ENCODE measurements at places on chromosomes 12 and 14.
A peak's percentile ranks its signal among the peaks of the same experiment; 100 is the strongest.

DNA sequence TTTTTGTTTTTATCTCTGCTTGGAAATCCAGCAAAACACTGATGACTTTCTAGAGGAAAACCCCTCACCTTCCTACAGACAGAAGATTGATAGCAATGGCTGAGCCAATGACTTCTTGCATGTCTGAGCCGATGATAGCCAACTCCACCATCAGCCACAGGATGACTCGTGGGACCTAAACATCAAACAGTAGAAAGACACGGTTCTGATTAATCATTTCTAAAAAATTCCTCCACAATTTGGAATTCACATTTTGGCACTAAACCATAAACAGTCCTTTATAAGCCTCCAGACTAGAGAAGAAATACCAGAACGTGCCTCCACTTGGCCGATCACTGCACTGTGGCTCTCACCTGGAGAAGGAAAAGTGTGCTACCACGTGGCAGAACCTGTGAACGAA, 25.9 kb downstream of the SLC11A2 start:
- no peak for DNase-seq

DNA sequence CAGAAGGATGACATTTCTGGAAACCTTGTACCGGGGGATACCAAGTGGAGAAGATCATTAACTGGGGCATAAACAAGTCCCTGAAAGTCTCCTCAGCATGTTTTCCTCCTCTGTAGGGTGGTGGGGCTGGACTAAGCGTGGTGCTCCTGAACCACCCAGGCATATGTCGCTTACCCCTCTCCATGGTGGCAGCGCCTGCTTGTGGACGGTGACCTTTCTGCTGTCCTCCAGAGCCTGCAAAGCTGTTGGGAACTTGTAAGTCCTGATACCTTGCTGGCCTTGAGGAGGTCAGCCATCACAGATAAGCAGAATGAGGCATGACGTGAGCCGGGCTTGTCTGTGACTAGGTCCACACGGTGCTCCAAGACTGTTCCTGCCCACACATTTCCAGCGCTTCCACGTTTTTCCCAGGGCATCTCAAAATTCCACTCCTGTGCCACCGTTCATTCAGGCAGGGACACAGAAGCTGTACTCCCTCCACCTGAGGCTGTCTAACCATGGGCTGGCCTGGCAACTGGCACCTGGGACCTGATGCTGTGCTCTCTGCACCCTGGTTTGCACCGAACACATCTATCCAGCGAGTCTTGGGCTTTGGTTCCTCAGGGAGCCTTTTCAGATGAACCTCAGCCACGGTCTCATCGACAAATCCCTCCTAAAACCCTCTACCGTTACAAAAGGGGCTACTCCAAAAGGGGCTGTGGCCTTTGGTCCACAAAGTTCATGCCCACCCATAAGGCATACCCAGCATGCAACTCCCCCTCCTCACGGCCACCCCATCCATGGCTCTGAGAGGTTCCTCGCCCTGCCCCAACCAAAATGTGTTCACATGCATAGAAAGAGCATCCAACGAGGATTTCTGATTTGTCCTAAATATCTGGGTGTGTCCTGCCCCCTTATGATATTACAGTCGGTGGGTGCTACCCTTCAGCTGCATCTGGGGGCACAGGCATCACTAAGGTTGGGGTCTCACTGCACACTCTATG, 199.6 kb upstream of the DIO3 start:
- DNase-seq, result no peak

GRCh38 chr14:75339059-75339458, 60.4 kb downstream of the FOS start:
- no peak for DNase-seq

- DNase-seq, result no peak
These were observed at the start of gene ANHX for GRCh38 chr12:133235401-133236112. Gene ANHX (minus strand): TSS chr12:133235877. CDS start chr12:133234356, 1,521 bp downstream.

GRCh38 chr12:127650626-127651025, 616.3 kb upstream of the TMEM132C start:
- no peak for DNase-seq

DNA sequence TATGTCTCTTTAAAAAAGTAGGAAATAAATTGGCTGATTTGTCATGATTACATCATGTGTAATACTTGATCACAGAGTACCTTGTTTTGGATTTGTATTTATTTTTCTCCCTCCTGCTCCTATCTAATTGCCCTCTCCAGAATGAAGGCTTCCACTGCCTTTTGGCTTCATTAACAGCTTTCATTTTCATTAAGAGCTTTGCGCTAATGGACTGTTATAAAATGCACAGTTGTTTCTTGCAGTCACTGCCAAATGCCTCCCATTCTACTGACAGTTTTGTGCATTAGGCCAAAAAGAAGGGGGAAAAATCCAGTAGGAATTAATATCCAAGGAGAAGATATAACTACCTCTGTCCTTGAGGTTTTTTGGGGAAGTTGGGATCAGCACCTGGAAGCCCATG, 159.2 kb downstream of the NRXN3 start:
- no peak for DNase-seq

DNA sequence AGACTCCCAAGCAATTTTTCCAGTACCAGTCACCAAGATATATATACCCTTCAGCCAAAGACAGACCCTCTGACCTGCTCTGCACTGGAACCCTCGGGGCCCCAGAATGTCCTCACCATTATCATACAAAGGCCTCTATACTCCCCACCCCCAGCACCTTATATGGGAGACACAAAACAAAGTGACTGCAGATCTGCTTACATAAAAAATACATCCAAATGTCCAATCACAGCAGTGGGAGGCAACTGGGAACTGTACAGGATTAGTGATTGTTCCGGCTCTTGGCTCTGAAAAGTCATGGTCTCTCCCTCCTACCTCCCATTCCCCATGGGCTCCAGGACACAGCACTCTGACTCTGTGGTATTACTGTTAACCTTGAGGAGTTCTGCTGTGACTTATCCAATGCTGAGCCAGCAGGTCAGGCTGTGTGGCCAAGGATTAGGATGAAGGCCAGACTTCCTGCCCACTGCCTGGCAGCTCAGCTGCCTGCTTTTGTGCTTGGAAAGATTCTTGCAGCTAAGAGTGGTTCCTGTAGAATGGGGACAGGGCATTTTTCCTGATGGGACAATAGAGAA, 13.7 kb downstream of the OXA1L start:
- DNase-seq, result no peak

- DNase-seq, result peak; percentile 28
These were observed 80.5 kb downstream of the TMEM260 start for GRCh38 chr14:56659964-56660551.

- DNase-seq, result no peak
These were observed 129.6 kb downstream of the GRIN2B start for GRCh38 chr12:13851828-13852227.

DNA sequence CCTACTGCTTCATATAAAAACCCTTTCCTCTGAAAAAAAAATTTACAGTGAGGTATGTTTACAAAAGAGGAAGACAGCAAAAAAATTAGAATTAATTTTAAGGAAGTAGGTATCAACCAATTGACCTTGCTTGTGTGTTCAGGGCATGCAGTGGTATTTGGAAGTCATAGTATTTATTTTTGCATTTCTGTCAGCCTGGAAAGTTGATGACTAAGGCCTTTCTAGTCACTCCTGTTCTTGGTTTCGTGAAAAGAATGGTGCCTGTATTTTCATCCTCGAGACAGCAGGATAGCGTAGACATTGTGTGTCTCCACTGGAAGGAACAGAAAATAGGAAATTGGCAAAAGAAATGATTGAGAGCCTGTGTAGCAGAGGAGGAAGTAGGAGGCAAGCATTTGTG, 24.5 kb downstream of the SLC16A7 start:
- no peak for DNase-seq

DNA sequence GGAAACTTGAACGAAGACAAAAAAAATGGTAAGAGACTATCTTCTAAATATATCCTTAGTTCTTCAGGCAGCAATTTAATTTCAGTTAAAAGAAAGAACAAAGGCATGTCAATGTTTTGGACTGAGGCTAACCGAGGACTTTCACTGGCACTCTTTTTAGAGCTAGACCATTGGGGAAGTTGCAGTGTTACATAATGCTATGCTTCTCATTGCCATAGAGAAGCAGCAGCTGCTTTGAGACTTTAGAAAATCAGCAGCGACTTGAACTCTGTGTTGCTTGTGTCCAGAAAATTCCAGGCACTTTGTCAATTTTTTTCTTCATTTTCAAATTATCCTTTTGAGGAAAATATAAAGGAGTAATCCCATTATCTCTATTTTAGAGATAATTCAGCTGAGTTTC, 964.2 kb downstream of the NRXN3 start:
- DNase-seq, result no peak

- no peak for DNase-seq
These were observed 226.1 kb upstream of the DIO3 start for GRCh38 chr14:101335061-101335661.

DNA sequence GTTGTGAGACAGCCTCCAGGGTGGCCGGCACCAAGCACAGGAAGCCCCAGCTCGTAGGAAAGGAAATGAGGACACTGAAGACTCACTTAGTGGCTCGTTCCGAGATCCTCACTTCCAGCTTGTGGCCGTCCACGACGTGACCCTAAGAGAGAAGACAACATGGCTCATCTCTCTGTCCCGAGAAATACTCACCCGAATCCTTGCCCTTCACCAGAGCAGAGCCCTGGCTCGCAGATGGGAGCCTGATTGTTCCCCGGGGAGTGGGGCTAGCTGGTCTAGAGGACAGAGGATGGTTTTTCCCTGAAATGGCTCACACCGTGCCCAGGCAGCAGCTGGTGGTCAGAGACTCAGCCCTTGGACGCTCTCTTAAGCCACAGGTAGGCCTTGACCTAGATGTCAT, 47.8 kb downstream of the RBM19 start:
- DNase-seq, result no peak

DNA sequence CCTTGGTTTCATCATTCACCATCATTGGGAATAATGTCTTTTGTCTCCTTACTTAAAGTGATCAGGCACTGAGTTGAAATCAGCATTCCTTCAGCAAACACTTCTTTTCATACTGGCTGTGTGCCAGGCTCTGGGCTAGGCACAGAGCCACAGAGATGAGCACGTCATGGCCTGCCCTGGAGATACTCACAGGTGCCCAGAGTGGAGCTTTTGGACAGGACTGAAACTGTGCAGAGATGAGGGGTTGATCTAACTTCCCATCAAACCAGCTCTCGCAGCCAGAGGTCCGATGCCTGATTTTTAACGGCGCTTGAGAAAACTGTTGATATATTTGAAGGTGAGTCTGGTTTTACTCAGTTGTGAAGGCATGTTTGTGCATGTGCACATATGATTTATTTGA, 43.1 kb downstream of the CACNA1C start:
- DNase-seq, result no peak

GRCh38 chr12:110217996-110218674, 62.9 kb upstream of the ATP2A2 start:
- no peak for DNase-seq

DNA sequence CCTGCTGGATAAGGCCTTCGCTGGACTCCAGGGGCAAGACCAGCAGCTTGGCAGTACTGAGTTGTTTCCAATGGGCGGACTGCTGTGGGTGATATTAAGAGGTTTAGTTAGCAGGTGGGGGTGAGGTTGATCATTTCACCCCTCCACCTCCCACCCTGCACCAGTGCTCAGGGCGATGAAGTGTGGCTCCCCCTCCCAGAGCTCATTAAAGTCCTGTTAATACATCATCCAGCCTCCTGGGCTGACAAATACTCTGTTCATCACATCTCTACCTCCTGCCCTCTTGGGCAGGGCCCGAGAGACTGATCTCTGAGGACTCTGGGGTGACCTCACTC, 2.4 kb upstream of the FIGNL2 start:
- no peak for DNase-seq

DNA sequence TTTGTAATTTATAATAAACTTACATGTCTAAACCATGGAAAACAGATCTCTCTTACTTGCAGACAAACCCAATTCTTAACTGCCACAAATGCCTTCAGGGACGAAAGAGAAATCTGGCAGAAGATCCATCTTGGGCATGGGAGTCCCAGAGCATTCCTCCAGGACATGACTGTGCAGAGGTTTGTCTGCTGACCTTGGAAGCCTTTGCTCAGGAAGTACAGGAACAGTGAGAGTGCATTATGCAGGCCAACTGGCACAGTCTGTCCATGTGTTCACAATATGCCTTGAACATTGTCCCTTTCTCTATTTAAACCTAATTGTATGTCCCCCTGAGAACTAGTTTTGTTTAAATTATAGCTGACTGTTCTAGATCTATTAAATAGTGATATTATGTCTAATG, 467.1 kb downstream of the ATP23 start:
- no peak for DNase-seq

GRCh38 chr12:115638733-115639647, 638.5 kb downstream of the MED13L start:
- no peak for DNase-seq

DNA sequence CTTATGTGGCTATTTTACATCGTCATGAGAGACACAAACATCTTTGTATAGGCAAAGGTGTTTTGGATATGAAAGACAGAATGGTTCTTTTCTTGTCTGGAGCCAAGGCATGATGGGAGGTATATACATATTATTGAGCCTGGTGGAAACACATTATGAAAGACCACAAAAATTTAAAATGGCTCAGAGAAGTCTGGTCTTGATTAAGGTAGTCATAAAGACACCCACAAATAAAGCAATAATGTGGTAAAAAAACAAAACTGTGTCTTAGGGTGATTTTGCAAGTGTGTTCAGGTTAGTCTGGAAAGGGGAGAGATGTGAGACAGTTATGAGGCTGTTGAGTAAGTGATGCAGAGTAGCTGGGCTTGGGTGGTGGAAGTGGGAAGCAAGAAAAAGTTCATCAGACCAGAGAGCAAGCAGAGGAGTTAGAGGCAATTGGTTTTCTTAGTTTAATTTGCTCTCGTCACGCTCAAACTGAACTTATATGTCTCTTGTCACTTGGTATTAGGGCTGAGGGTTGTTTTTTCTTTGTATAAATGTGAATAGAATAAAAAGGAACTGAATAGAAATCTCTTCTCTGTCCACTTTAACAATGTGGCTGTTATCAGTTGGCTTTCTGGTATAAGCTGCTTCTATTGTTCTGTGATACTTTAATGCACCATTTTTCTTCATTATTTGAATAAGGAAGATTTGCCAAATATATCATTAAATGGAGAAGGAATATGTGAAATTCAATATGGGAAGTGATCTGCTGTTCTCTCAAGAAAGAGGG, 115.0 kb downstream of the AKAP6 start:
- DNase-seq, result no peak
